ENCODE measurements at places on chromosomes 4 and X.

DNA sequence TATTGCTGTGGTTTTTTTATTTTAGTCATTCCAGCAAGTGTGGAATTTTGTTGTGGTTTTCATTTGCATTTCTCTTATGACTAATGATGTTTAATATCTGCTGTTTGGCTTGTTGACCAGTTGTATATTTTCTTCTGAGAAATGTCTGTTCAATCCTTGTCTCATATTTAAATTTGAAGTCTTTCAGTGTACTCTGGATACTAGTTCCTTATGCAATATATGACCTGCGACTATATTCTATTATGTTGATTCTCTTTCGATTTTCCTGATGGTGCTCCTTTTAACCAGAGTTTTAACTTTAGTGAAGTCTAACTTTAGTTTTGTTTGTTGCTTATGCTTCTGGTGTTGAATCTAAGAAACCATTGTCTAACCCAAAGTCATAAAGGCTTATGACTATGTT, 1528.0 kb downstream of the TECRL start:
- no peak for DNase-seq

GRCh38 chrX:12292996-12293765, 154.9 kb downstream of the FRMPD4 start:
- DNase-seq, result no peak

- no peak for DNase-seq
These were observed 545.7 kb upstream of the AGA start for GRCh38 chr4:177987896-177988295.

DNA sequence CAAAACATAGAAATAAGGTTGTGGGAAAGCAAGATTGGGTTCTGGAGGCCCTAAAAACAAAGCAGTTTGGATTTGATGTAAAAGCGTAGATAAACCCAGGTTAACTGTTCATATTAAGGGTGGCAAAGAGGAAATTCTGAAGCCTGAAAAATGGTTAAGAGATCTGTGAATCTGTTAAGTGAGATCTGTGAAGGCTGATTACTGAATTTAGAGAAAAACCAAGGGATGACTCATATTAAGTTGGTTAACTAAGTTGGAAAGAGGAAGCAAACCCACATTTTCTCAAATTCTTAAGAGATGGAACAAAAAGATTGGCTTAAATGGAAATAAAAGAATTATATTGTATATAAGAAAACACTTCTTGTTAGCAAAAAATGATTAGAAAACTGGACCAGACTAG, 22.8 kb downstream of the GPAT3 start:
- no peak for DNase-seq

DNA sequence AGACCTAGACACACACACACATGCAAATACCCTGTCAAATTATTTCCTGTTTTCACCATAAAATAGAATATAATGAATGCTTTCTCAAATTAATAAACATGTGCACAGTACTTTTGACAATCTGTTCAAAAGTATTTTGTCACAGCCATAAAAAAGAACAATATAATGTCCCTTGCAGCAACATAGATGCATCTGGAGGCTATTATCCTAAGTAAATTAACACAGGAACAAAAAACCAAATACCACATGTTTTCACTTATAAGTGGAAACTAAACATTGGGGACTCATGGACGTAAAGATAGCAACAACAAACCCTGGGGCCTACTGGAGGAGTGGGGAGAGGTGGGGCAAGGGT, 15.5 kb downstream of the RAB40A start:
- no peak for DNase-seq

GRCh38 chr4:156829201-156829873, 142.3 kb downstream of the PDGFC start:
- DNase-seq, result no peak

GRCh38 chr4:173237762-173238161, 69.2 kb downstream of the GALNT7 start:
- no peak for DNase-seq

GRCh38 chrX:7076245-7076661, 71.3 kb upstream of the STS start:
- DNase-seq, result no peak

GRCh38 chr4:61527888-61528287, 327.8 kb downstream of the ADGRL3 start:
- DNase-seq, result no peak

- no peak for DNase-seq
These were observed 227.8 kb downstream of the NAF1 start for GRCh38 chr4:162938738-162939485.

DNA sequence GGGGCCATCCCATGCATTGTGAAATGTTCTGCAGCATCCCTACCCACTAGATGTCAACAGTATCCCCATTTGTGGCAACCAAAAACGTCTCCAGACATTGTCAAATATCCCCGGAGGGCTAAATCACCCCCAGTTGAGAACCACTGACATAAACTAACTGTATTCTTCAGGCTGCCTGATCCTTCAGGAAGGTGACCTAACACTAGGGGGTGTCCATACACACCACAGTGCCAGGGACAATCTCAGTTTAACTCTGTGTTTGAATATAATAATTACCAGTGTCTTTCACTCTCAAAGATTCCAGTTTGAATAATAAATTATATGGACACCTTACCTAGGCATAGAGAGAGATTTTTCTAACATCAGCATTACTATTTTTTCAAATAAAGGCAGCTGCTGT, 6.4 kb downstream of the ACE2 start:
- no peak for DNase-seq

DNA sequence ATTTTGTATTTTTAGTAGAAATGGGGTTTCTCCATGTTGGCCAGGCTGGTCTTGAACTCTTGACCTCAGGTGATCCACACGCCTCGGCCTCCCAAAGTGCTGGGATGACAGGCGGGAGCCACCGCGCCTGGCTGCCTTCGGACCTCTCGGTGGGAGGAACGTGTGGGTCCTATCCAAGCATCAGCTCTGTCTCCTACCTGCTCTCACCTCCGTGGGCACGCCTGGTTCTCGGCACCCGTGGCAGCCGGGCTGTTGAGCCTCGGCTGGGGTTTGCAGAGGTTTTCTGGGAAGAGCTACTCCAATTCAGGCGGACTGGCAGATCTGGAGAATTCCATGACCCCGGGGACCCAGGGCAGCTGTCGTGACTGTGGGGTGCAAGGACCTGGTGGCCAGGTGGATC, 23.6 kb upstream of the PPP2R3B start:
- DNase-seq, result no peak

DNA sequence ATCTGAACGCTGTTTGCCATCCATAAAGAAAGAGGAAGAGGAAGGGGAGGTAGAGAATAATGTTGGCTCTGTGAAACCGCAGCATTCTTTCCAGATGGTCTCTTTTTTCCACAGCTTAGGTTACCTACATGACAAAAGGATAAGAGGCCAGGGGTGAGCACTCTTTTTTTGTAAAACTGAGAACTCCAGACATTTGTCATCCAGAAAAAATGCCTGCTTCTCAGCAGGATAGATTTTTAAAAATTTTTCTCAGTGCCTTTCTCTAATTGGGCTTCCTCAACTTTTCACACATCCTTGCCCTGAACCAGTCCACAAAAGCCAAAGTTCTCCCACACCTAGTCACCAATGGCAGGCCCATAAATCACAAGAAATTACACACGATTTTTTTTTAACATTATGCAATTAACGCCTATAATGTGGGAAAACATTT, 158.1 kb upstream of the TENM3 start:
- DNase-seq, result no peak

DNA sequence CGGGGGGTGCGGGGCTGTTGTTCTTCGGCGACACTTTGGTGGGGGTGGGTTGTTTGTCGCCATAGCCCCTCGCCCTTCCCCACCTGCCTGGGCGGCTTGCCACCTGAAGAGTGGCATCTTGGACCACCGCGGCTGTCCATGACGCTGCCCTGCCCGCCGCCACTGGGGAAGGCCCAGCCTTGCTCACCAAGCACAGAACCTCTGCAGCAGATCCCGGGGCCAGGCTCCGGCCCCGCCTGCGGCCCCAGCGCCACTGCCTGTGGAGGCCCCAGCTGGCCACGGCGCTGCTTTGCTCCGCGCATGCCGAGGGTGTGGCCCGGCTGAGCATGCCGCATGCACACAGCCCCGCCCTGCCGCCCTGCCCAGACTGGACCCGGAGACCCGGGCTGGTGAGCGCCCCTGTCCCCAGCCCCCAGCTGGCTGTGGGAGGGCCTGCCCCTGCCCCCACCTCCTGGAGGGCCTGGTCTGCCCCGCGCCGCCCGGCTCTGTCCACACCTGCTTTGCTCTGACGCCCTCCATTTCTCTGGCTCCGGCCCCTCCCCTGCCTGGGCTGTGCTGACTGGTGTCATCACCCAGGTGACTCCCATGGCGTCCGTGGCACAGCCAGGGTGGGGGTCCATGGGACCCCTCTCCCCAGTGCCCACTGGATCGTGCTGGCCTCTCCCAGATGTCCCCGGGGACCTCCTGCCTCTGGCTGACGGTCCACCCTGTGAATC, 5.3 kb downstream of the NAT8L start:
- no peak for DNase-seq

GRCh38 chrX:43633757-43634156, 22.3 kb upstream of the MAOA start:
- no peak for DNase-seq

- DNase-seq, result no peak
These were observed 11.9 kb downstream of the FSTL5 start for GRCh38 chr4:162151850-162152249.

DNA sequence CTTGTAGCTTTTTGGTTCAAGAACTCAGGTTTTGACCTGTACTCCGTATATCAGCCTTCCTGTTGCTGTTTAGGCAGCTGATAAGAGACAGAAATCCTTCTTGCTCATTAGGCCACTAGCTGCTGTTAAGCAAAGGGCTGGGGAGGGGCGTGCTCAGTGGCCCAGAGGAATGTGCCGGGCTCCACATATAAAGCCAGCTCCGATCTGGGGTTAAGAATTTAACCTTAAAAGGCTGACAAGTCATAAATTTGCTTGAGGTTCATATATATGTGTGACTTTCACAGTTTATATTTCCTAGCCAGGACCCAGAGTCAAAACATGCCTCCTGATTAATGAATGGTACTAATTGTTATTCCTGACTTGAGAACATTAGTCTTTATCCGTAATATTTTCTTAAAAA, 15.3 kb downstream of the GPC3 start:
- DNase-seq, result no peak

- no peak for DNase-seq
These were observed 110.2 kb upstream of the PRPS2 start for GRCh38 chrX:12681047-12681446.

GRCh38 chr4:24643774-24644520, 59.6 kb upstream of the DHX15 start:
- no peak for DNase-seq

DNA sequence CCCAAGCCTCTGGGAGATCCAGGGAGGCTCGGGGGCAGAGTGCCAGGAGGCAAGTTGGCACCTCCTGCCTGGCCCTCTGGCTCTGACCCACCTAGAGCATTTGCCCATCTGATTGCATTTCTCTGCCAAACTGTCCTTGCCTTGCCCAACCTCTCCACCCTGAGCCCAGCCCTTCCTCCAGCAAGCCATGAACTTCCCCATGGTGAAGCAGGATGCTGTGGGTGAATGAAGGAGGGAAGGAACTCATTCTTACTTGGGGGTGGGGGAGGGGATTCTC, 9.3 kb upstream of the CNGA2 start:
- no peak for DNase-seq

- DNase-seq, result no peak
These were observed 1470.8 kb upstream of the ADGRL3 start for GRCh38 chr4:59729321-59729720.

DNA sequence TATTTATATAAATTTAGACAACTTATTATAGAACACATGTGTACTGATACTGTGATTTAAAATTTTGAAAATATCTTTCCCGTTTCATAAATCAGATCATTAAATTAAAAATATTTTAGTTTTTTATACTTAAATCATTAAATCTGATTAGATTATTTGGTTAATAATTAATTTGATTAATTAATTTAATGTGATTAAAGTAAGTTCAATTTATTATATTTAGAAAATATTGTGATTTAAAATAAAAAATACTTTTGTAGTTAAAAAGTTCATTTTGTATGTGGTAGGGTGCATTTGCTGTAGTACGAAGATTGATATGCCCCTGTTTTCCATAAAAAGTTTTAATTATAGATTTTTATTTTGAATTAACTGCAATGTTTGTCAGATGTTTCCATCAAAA, 1323.4 kb downstream of the RAPGEF2 start:
- no peak for DNase-seq

DNA sequence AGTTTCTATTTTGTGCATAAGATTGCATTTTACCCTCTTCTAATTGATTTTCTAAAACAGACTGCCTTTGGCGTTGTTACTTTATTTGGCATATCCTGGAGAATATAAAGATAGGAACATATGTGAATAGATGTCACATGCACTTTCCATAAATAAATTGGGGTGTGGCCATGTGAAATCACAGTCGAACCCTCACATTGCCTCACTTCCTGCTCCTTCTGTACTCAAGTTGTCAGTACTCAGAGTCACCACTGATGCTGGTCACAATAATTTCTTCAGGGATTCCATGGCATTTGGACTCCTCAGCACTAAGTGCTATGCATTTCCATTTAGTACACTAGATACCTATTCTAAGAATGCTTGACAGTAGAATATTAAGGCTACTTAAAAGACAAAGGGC, 1.4 kb upstream of the EMCN start:
- DNase-seq, result no peak

DNA sequence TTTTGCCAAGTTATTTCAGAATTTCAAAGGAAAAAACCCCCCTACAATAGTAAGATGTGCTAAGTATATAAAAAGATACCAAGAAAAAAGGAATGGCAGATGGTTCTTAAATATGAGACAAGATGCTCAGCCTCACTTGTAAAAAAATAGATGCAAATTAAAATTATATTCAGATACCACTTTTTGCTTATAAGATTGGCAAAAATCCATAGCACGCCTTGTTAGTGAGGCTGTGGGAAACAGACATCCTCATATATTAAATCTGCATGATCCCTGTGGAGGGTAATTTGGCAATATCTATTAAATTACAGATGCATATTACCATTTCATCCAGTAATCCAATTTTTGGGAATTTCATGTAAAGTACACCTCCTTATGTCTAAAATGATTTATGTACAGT, 62.5 kb upstream of the PDHA1 start:
- DNase-seq, result no peak

DNA sequence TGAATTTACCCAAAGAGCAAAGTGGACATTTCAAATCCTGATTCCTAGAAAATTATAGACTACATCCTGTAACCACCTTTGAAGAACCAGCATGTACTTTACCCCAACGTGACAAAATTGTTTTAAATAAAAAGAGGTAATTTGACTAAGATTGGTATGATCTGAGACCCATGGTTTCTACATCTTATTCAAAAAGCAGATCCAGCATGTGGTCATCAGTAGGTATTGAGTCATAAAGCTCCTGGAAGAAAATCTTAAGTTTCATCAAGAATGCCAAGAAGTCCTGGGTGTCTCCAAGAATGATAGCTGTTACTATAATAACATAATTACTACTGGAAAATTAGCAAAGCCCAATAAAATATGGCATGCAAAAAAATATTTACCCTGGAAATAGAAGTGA, 61.8 kb downstream of the NFKB1 start:
- DNase-seq, result no peak

DNA sequence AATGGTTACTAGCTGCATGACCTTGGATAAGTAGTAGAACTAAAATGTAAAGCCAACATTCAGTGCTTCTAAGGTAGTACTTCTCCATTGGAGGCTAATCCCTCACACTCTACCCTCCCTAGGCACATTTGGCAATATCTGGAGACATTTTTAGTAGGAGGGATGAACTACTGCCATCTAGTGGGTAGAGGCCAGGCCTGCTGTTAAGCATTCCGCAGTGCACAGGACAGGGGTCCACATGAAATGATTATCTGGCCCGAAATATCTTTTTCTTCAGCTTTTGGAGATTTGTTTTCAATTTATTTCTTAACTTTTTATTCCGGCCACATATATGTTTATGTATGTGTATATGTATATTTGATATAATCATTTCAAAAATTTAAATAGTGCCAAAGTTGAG, 36.0 kb upstream of the SPANXC start:
- DNase-seq, result no peak

- DNase-seq, result no peak
These were observed 1342.3 kb upstream of the AGA start for GRCh38 chr4:178784491-178784890.
